Epithelial cell of proximal tubule (primary cell): ENCODE measurements at places on chromosomes 16 and 17.

GRCh38 chr17:81233316-81233715, 5.5 kb downstream of the TEPSIN start:
- no peak for DNase-seq

GRCh38 chr17:32256701-32257019, 9.0 kb upstream of the RHBDL3 start:
- no peak for DNase-seq

GRCh38 chr17:28889996-28890395, 7.5 kb downstream of the FLOT2 start:
- no peak for DNase-seq

GRCh38 chr17:41816637-41817320, 4.0 kb downstream of the FKBP10 start:
- DNase-seq, result no peak

- no peak for DNase-seq
Measured at GRCh38 chr16:78323315-78323714, 223.9 kb downstream of the WWOX start.

DNA sequence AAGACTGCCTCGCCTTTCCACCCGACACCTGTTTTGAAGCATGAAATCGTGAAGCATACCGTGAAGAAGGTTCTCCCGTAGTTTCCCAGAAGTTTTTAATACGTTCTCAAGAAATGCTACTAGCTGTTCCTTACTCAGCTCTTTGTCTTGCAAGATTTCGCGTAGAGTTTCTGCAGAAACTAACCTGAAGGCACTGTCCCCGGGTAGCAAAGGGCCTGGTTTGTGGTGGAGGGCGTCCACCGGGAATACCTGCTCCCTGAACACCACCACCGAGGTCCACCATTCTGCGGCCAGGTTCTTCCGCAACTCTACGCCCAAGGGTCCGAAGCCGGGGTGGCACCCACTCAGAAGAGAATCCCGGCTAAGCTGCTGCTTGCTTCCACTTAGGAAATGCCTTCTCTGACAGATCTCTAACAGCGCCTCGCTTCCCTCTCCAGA, 487 bp downstream of the POLG2 start:
- DNase-seq, result no peak

DNA sequence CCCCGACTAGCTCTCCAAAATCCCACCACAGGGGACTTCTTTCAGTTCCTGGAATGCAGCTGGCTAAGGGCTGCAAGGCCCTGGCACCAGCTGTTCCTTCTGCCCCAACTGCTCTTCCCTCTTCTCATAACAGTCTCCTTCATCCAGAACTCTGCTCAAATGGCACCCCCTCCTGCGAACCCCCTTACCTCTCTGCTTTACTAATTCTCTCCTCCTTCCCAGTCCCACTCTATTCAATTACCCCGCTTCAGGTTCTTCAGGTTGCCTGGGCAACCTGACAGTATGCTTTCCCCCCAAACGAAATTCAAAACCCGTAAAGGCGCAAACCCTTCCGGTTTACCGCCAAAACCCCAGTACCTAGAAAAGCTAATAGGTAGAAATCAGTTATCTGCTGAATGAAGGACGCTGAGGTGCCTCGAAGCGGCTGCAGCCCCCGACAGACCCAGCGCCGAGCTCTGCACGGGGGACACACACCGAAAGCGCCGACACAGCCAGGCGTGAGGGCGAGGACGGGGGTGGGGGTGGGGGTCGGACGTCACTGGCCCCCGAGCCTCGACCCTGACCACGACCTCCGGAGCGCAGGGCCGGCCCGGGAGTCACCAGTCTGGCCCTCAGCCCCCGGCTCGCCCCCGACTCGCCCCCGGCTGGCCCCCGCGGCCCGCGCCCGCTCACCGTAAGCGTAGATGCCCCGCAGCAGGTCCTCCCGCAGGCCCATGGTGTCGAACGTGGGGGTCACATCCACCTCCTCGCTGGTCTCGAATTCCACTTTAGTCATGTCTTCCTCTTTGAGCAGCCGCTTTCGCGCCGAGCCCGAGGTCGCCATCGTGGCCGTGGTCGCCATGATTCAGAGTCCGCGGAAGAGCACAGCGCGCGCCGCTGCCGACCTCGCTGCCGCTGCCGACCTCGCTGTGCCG, 550 bp downstream of the EIF4A3 start:
- DNase-seq, result no peak

GRCh38 chr16:3243882-3244281, 8.9 kb upstream of the ZNF200 start:
- no peak for DNase-seq

- no peak for DNase-seq
Measured at GRCh38 chr17:9703781-9704082, 58.4 kb downstream of the USP43 start.

GRCh38 chr17:69485901-69486643, 71.6 kb downstream of the MAP2K6 start:
- DNase-seq, result no peak

DNA sequence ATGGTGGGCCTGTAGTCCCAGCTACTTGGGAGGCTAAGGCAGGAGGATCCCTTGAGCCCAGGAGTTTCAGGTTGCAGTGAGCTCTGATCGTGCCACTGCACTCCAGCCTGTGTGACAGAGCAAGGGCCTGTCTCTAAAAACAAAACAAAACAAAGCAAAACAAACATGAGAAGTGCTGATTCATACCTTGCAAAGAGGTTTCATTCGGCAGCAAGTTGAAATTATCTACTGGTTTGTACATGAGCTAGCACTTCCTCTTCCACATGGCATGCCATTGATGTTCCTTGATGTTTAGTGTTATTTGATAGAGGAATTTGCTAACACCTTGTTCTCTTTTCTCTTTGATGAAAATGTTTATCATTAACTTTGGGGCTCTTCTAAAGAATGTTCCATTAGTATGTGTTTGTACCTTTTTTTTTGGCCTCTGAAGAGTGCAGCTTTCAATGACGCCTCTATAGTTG, 50.6 kb downstream of the SPECC1 start:
- DNase-seq, result no peak

GRCh38 chr17:44356241-44356640, 7.4 kb downstream of the FAM171A2 start:
- no peak for DNase-seq

DNA sequence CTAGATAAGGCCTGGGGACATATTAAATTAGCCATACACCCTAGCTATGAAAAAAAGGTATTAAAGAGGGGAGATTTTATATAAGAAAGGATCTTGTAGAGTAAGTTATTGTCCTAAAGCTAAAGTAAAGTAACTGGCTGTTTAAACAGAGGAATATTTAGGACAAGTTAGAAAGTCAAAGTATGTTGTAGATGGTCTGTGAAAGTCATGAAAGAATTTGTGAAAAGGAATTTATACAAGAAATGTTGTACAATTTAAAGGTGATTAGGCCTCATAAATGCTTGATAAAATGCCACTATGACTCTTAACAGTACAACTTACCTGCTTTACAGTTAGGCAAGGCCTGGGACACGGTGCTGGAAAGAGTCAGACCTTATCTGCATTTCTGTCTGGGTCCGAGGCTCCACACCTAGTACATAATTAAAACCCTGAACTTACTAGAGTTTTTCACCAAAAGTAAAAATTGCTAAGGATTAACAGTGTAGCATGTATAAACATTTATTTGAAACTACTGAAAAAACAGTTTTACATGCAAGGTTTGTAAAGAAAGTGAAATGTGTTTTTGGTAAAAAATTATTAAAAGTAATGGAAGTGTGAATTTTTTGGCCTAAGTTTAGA, 445.3 kb upstream of the TOM1L1 start:
- DNase-seq, result no peak
